Foreskin keratinocyte (primary cell): ENCODE measurements at places on chromosomes 6 and 20. TPM values are rescaled to one million over a fixed set of nuclear protein-coding genes. Genes with fewer than 3 reads are reported as not detected.

GRCh38 chr6:168450917-168451316 is 9.9 kb downstream of the SMOC2 start:
- no peak for DNase-seq

- DNase-seq: no peak
Measured at GRCh38 chr6:111556004-111556403, 49.7 kb downstream of the TRAF3IP2 start.

DNA sequence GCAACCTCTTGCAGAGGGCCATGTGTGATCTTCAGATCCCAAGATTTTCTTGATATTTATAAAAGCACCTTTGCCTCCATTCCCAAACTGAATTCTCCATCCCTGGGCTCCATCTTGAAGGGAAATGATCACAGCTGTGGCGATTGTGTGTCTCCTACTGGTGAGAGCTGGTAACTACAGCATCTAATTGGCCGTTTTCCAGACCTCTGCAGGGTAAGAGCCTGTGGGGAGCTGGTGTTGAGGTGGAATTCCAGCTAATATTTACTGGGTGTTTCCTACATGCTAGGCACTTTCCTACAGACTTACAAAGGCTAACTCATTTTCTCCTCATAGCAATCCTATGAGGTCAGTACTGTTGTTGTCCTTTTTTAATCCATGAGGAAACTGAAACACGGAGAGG is 59.2 kb upstream of the FNDC1 start:
- DNase-seq: no peak

- DNase-seq: peak; percentile 72
Measured at GRCh38 chr20:51128198-51128597, 105.3 kb upstream of the KCNG1 start.

DNA sequence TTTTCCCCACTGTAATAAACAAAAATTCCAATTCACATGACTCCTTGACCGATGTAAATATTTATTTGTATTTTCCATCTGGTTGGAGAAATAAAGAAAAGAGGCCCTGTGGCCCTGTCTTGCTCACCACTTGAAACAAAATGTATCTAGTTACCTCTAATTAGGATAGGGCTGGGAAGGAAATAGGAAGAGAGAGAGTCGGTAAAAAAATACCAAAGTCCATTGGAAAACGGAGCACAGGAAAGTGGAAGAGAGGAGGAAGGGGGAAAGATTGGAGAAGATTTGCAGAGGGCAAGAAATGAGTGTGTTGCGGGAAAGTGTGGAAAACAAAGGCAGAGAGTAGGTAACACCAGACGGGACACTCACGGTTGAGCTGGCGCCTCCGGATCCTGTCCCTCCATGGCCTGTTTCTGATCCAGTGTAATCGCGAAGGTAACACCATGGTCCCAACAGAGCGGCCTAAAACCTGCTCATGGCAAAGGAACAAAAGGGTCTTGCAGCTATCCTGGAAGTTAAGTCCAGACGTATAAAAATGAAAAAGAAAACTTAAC is 105.8 kb upstream of the RIPOR2 start:
- no peak for DNase-seq

DNA sequence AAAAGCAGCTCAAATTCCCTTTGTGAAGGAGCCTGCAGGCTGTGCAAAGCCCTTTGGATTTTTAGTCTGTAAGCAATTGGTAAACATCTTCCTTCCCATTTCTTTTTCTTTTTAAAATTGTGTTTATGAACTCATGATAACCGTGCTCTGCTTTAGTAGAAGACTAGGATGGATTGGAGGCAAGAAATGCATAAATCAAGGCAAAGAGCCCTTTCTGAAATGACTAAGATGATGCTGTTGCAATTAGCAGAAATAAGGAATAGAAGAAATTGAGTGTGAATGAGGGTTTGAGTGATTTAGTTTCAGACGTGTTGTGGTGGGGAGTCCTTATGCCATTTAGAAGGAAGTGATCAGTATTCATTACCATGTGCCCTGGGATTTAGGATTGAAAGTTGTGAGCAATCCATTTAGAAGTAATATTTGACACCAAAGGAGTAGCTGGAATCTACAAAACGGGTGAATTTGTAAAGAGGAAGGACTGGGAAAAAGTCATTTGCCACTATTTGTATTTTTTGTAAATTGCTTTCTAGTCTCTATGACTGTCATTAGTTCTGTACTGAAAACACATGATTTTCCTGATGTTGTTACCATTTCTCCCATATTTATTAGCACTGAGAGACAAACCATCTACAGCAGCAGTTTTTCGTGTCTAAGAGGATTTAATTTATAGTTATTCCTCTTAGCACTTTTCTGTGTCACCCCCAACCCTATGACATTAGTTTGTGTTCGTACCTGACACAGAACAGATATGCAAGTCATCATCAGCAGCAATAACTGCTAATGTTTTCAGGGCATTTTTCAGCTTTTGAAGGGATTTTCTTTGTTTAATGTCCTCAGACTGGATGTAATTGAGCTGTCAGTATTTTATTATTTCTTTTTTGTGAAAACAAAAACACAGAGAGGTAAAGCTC is 265.0 kb downstream of the UTRN start:
- no peak for DNase-seq

GRCh38 chr20:59988141-59988540 is 29.9 kb downstream of the CDH26 start:
- no peak for DNase-seq

GRCh38 chr6:7335519-7335918 is 22.5 kb upstream of the SSR1 start:
- DNase-seq: no peak

- no peak for DNase-seq
Measured at GRCh38 chr20:199996-200395, 10.5 kb upstream of the DEFB128 start.

GRCh38 chr6:152117156-152118133 is 310.0 kb downstream of the ESR1 start:
- no peak for DNase-seq

DNA sequence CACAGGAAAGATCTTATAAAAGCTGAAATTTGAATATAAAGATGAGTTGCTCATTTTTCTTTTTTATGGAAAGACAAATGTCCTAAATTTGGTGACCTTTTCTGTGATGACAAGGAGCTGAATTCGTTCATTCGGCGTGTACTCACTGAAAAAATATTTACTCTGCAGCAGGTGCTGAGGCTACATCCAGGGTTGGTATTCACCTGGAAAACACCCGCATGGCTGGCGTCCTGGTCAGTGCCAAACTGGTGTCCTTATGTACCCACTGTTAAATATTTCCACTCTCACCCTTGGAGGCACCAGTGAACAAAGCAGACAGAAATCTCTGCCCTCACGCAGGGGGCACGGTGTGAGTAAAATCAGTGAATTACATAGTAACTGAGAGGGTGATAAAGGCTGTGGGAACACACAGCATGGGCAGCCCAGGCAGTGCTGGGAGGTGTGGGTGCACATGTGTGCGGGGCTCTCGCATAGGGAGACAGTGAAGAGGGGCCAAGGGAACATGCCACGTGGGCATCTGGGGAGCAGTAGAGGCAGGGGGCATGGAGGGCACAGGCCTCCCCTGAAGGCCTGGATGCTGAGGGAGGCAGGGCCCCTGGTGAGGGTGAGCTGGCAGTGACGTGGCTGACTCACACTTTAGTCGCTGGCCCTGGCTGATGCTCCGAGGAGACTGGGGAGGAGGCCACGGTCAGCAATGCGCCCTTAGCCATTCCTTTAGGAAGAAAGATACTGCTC is 89.7 kb downstream of the INSM1 start:
- DNase-seq: no peak

The HTR1E gene
- not detected in 2 replicates for total RNA-seq

GRCh38 chr6:168948990-168949531 is 304.6 kb downstream of the THBS2 start:
- DNase-seq: no peak

The SULF2 gene
- total RNA-seq: 230 and 277 TPM in 2 replicates

DNA sequence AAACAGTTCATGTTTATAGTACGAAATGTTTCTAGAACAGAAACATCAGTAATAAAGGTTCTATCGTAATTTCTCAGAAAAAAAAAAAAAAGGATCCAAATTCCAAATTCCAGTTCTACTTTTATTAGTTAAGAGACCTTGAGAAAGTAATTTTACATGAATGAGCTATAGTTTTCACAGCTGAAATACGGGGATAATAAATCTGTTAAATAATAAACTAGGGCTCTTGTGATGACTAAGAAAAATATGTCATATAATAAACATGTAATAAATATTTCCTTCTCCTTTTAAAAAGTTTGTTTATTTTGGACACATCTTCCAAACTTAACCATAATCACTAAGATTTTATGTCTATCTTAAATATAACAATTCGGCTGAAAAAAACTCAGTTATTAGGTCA is 17.8 kb downstream of the RARS2 start:
- DNase-seq: no peak

The PKIB gene
- 1.4 and 2.9 TPM in 2 replicates for total RNA-seq

DNA sequence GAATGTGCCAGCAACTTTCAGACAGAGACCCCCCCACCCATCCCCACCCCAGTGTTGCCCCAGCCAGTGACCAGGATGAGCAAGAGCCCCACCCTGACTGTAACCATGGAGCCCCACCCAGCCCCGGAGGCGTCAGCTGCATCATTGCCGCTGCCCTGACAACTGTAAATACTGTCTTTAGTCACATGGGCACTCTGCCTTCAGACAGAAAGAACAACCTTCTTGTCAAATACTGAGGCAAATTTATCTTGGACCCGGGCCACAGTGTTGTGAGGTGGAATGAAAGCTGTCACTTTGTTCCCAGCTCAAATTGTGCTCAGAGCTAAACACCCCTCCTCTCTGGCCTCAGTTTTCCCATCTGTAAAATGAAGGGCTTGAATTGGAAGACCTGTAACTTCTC is 23.7 kb downstream of the MOCS3 start:
- peak; percentile 88 for DNase-seq

The PRDM13 gene
- total RNA-seq: not detected in 2 replicates

- no peak for DNase-seq
Measured at GRCh38 chr6:52611833-52612232, 35.0 kb upstream of the TRAM2 start.
